Ovary (tissue), 10 donors: ENCODE measurements at places on chromosomes 11 and 22. TPM values are rescaled to one million over a fixed set of nuclear protein-coding genes. Genes with fewer than 3 reads are reported as not detected.

P2RY6 gene
- total RNA-seq = 1.4 TPM

IL17REL gene
- total RNA-seq = 0.10 TPM

ACR gene
- total RNA-seq = not detected

POTEH gene
- not detected for total RNA-seq

ASPHD2 gene
- total RNA-seq = 0.95 TPM

OR4D5 gene
- not detected for total RNA-seq

GPHA2 gene
- total RNA-seq = 1.0 TPM

RBFOX2 gene
- 81.2 TPM for total RNA-seq

TREH gene
- total RNA-seq = not detected

SMC1B gene
- not detected for total RNA-seq

KLHL35 gene
- 0.48 TPM for total RNA-seq

MS4A4E gene
- 0.30 TPM for total RNA-seq

SLN gene
- total RNA-seq = not detected

CHRM1 gene
- not detected for total RNA-seq

DGCR6 gene
- total RNA-seq = 4.9 TPM
